Activated naive CD4-positive, alpha-beta T cell treated with anti-CD3 and anti-CD28 coated beads for 36 hours (primary cell): ENCODE measurements at places on chromosomes 12 and 14. TPM values are rescaled to one million over a fixed set of nuclear protein-coding genes. Genes with fewer than 3 reads are reported as not detected.
A peak's percentile ranks its signal among the peaks of the same experiment; 100 is the strongest.

The ARHGAP9 gene
- 97.9 TPM for total RNA-seq

The VWF gene
- total RNA-seq, result not detected

The DCAF11 gene
- 84.0 TPM for total RNA-seq

The CLEC1A gene
- total RNA-seq, result not detected

The MANSC4 gene
- not detected for total RNA-seq

The NRXN3 gene
- total RNA-seq, result not detected

The ORMDL2 gene
- 23.8 TPM for total RNA-seq

DNA sequence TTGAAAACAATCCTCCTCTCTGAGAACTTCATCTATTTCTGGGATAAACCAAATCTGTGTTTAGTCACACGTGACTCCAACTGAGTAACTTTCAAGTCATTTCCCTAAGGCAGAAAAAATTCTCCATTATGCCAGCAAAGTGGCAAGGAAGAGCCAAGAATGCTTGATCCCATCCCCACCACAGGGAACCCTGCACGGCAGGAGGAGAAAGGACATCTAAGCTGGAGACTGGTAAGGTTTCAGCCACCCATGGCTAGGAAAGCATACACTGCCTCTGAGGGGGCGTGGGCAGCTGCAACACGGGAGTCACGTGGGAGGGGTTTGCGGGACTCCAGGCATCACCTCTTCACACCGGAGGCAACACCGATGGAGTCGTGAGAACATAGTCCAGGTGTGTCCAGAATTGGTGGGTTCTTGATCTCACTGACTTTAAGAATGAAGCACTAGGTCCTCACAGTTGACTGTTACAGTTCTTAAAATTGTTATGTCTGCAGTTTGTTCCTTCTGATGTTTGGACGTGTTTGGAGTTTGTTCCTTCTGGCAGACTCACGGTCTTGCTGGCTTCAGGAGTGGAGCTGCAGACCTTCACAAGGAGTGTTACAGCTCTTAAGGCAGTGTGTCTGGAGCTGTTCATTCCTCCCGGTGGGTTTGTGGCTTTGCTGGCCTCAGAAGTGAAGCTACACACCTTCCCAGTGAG is 2.7 kb upstream of the SIVA1 start:
- H3K27me3 ChIP-seq, result no peaks in the 10 kb centered on the region
- no peak overlapping the region for H3K4me3 ChIP-seq
- peaks cover 6% of the 10 kb centered on the region for H3K36me3 ChIP-seq

DNA sequence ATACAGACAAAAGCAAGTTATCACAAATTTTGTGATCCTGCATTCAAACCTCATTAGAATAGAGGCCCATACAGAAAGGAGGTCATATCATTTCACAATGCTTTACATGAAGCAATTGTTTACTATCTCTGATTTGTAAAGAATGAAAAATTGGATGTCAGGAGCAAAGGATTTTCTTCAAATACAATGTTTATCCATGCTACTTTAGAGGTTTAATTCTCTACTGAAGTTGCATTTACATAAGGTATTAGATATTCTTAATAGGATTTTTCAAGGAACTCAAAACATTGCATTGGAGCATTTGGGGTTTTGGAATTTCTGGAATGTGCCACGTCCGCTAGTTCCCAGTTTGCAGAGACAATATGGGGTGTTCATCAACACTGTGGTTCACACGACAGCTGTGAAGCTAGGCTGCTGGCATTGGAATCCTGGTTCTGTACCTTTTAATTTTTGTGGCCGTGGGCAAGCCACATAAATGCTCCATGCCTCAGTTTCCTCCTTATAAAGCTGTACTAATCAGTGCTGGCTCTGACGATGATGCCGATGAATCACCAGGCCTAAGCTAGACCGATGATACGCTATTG is 174.8 kb downstream of the APAF1 start:
- no peak overlapping the region for H3K27ac ChIP-seq
- no peaks in the 10 kb centered on the region for H3K4me1 ChIP-seq
- no peak overlapping the region for H3K4me3 ChIP-seq
- DNase-seq, result no peak
- peaks cover 10% of the 10 kb centered on the region for H3K27me3 ChIP-seq

DNA sequence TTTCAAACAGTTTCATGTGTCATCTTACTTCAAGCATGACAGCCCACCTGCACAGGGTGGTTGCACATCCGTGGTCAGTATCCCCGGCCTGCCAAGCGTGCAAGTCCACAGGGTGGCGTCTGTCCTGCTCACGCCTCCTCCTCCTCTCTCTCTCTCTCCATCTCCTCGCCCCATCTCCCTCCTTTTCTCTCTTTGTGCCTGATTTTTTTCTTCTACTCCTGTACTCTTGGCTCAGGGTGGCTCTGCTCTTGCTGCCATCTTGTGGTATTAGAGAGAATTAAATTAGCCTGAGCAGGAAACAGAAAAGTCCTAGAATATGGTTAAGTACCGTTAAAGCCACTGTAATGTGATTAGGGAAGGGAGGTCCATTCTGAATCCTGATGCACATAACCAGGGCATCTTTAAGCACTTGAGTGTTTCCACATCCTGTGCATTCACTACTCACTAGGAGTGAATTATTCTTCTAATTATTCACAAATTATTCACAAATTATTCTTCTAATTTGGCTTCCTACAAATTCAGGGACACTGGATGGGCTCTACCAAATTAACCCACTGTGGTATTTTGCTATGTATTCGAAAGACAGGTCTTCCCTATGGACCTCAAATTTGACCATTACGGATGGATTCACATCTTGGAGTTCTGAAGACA is 25.5 kb upstream of the DTX1 start:
- H3K4me3 ChIP-seq, result no peak overlapping the region
- no peaks in the 10 kb centered on the region for H3K36me3 ChIP-seq
- H3K27ac ChIP-seq, result no peak overlapping the region
- no peaks in the 10 kb centered on the region for H3K4me1 ChIP-seq
- peak; percentile 14 for DNase-seq

DNA sequence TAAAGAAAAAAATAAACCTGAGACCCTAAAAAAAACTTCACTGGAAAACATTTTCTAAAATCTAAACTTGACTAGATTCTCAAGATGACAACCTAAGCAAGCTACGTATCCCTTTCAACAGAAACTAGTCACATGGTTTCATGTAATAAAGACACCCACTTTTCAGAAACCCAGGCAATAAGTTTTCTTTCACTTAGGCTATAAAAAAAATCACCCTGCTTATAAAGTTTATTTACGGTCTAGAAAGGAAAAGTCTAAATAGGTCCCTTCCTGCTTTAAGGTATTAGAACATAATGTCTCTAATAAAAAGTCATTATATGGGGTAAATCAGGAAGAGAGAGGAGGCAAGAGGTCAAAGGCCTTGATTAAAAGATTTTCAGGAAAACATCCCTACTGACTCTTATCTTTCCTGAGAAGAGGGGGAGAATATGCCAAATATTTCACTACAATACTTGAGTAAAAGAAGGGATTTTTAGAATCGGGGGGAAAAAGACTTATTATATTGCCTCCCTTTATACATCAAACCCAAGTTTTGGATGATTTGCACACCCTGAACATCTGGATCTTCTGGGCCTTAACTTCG is 9.5 kb downstream of the CLIP1 start:
- no peak for DNase-seq
- peaks cover 46% of the 10 kb centered on the region for H3K4me1 ChIP-seq
- H3K27me3 ChIP-seq, result no peaks in the 10 kb centered on the region
- H3K36me3 ChIP-seq, result peaks cover 1% of the 10 kb centered on the region

DNA sequence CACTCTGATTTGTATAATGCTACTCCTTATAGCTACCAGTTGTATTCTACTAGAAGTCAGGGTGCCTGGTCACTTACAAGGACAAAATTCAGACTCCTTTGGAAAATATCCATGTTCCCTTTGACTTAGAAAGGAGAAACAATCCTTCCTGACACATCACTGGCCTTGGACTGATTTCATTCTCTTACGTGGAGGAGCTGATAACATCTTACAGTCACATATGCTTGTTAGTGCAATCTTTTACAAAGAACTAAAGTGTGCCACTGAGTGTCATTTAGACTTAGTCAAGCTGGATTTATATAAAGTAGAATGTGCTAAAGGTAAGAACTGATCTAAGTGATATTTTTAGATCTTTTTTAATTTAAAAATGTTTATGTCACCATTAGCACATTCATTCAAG is 131.0 kb upstream of the TMTC2 start:
- H3K27me3 ChIP-seq, result no peaks in the 10 kb centered on the region
- no peaks in the 10 kb centered on the region for H3K36me3 ChIP-seq
- DNase-seq, result no peak
- no peak overlapping the region for H3K27ac ChIP-seq
- H3K4me3 ChIP-seq, result no peak overlapping the region

GRCh38 chr12:41074473-41074769 is 113.7 kb upstream of the PDZRN4 start:
- no peaks in the 10 kb centered on the region for H3K4me1 ChIP-seq
- no peak overlapping the region for H3K27ac ChIP-seq
- H3K27me3 ChIP-seq, result no peaks in the 10 kb centered on the region
- H3K4me3 ChIP-seq, result no peak overlapping the region
- H3K36me3 ChIP-seq, result no peaks in the 10 kb centered on the region
- DNase-seq, result no peak

- no peaks in the 10 kb centered on the region for H3K4me1 ChIP-seq
- H3K36me3 ChIP-seq, result no peaks in the 10 kb centered on the region
Measured at GRCh38 chr14:87405563-87405962, 587.4 kb downstream of the GALC start.

DNA sequence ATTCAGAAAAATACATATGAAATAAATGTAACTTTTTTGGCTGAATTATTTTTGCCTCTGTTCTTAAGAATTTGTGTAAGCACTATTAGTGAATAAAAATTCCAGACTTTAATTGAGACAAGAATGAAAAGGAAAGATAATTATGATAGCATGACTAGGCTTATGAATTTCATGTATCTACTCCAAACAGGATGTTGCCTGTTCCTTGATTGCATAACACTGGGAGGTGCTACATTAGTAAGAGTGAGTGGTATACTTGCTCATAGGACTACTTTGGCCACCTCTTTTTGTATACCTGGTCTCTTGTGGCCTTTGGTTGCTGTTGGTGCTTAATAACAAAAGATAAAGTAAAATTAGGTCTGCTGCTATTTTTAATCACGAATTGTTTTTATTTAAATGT is 112.8 kb downstream of the NAV3 start:
- H3K27ac ChIP-seq, result no peak overlapping the region
- H3K4me3 ChIP-seq, result no peak overlapping the region
- no peak for DNase-seq

GRCh38 chr14:77059276-77059915 is 30.9 kb upstream of the IRF2BPL start:
- peaks cover 4% of the 10 kb centered on the region for H3K36me3 ChIP-seq
- DNase-seq, result peak; percentile 37
- H3K27me3 ChIP-seq, result no peaks in the 10 kb centered on the region
- no peak overlapping the region for H3K4me3 ChIP-seq
- peaks cover 5% of the 10 kb centered on the region for H3K4me1 ChIP-seq

- no peak overlapping the region for H3K27ac ChIP-seq
- no peak for DNase-seq
- no peak overlapping the region for H3K4me3 ChIP-seq
- H3K4me1 ChIP-seq, result no peaks in the 10 kb centered on the region
Measured at GRCh38 chr12:100453951-100454350, 19.7 kb upstream of the NR1H4 start.

DNA sequence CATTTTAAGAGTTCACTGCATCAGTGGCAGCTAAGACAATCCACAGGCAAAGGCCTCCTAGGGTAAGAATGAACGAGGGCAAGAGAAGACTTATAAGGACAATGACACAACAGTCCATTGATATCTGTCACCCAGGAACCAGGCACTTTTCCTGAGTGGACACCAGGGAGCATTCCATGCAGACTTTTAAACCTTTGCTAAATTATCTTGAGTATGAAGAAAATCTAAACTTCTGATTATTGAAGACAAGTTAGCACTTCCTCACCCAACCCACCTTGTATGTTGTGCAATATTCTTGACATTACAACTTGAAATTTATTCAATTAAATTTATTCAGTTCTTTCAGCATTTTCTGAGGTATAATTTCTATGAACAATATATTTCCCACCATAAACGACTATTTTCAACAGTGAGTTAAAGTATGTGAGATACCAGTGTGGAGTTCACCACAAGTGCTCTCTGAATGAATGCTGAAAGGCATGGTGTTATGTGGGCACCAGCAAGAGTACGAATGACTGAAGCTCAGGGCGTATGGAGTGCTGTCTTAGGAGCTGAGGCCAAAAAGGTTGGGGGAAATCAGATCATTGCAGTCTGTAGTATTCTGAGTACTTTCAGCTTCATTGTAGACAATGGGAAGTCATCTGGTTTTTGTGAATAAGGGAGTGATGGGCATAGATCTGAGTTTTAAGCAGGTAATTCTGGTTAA is 124.3 kb upstream of the LMNTD1 start:
- no peaks in the 10 kb centered on the region for H3K27me3 ChIP-seq
- no peak for DNase-seq
- H3K27ac ChIP-seq, result no peak overlapping the region
- no peaks in the 10 kb centered on the region for H3K4me1 ChIP-seq
- H3K4me3 ChIP-seq, result no peak overlapping the region
- no peaks in the 10 kb centered on the region for H3K36me3 ChIP-seq

DNA sequence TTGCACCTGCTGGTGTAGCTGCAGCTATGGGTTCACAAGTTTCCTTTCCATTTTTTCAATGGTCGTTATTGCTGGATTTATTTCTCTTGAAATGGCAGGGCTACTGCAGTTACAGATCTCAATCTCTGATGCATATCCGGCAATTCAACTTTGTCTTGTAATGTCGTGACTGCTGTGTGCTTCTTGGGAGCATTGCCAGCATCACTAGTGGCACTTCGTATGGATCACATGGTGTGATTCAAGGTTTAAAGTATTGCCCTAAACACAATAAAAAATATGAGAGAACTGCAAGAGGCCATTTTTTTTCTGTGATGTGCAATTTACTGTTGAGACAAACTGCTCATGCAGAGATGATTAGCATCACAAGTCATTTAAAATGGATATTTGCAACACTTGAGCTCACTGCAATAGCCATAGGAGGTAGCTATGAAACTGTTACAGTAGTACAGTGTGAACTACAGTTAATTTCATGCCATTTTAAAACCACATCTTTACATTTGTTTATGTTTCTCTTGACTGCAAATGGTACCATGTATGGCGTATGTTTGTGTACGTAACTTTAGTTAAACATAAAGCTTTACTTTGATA is 217.4 kb upstream of the PDE3A start:
- H3K4me3 ChIP-seq, result no peak overlapping the region
- H3K27me3 ChIP-seq, result no peaks in the 10 kb centered on the region
- H3K27ac ChIP-seq, result no peak overlapping the region
- H3K36me3 ChIP-seq, result no peaks in the 10 kb centered on the region
- DNase-seq, result no peak
- no peaks in the 10 kb centered on the region for H3K4me1 ChIP-seq

DNA sequence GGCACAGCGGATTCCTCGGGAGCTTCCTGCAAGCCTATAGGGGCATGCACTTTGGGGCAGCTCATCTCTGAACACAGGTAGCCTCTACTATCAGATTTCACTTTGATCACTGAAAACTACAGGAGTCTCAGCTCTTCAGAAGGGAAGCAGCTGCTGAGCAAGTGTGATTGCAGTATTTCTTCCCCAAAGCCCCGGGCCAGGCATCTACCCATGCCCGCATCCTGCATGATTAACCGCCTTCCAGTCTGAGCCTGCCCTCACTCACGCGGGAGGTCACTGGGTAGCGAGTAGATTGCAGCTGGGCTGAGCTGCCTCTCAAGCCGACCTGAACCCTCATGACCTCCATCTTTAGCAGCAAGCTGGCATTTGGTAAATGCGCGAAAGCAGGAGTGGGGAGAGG is 334.7 kb downstream of the DPF3 start:
- no peak for DNase-seq
- no peak overlapping the region for H3K27ac ChIP-seq
- H3K4me3 ChIP-seq, result no peak overlapping the region
- no peaks in the 10 kb centered on the region for H3K36me3 ChIP-seq
- no peaks in the 10 kb centered on the region for H3K4me1 ChIP-seq
- H3K27me3 ChIP-seq, result no peaks in the 10 kb centered on the region

- H3K27me3 ChIP-seq, result no peaks in the 10 kb centered on the region
- H3K4me3 ChIP-seq, result no peak overlapping the region
- no peaks in the 10 kb centered on the region for H3K4me1 ChIP-seq
- DNase-seq, result no peak
- H3K36me3 ChIP-seq, result no peaks in the 10 kb centered on the region
Measured at GRCh38 chr12:18375131-18375530, 113.8 kb downstream of the PIK3C2G start.
